ENCODE measurements at places on chromosomes 7 and 10.

DNA sequence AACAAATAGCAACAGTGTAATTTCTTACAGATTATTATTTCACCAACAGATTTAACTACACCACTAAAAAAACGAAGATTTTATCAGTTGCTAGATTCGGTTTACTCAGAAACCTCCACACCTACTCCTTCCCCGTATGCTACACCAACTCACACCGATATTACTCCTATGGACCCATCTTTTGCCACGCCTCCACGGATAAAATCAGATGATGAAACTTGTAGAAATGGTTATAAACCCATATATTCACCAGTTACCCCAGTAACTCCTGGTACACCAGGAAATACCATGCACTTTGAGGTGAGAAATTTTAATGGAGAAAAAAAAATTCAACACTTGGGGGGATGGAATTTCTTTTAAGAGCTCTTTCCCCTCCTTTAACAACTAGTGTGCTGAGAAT, 92.5 kb downstream of the KMT2E start:
- no peak for DNase-seq

- DNase-seq = no peak
These were observed 29.7 kb downstream of the RASGEF1A start for GRCh38 chr10:43237128-43237527.

- no peak for DNase-seq
These were observed 268.6 kb downstream of the KLF6 start for GRCh38 chr10:3516234-3516922.

- DNase-seq = no peak
These were observed 275.2 kb downstream of the ACTR3B start for GRCh38 chr7:153034791-153035190.

- DNase-seq = no peak
These were observed 56.9 kb downstream of the ADK start for GRCh38 chr10:74207691-74208480.

DNA sequence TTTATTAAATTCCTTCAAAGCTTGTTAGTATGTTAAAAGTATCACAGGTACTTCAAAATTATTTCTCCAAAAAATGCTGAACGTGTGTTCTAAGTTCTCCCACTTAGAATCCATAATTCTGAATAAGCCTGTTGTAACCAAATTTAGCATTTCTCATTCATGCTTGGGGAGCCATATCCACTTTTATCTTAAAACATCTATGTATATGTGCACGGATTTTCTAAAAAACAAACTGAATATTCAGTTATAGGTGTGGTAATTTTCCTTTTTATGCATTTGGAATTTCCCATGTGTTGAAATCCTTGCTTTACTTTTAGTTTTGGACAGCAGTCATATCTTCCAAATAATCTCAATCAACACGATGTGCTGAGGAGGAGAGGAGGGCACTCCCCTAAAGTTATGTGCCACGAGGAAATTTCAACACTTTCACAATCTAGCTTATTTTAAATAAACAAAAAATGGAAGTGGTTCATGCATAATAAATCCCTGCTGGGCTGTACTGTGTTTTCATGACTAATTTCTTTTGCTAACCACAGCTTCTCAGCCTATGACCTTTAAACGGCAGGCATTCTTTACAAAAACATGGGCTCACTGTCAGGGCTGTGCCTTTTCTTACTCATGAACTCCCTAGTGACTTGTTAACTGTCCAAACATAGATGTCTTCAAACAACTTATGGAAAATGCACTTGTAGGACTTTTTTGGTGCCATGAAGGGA, 380.3 kb upstream of the SEMA3C start:
- DNase-seq = no peak

- no peak for DNase-seq
These were observed 30.4 kb upstream of the ADD3 start for GRCh38 chr10:109977382-109977806.

DNA sequence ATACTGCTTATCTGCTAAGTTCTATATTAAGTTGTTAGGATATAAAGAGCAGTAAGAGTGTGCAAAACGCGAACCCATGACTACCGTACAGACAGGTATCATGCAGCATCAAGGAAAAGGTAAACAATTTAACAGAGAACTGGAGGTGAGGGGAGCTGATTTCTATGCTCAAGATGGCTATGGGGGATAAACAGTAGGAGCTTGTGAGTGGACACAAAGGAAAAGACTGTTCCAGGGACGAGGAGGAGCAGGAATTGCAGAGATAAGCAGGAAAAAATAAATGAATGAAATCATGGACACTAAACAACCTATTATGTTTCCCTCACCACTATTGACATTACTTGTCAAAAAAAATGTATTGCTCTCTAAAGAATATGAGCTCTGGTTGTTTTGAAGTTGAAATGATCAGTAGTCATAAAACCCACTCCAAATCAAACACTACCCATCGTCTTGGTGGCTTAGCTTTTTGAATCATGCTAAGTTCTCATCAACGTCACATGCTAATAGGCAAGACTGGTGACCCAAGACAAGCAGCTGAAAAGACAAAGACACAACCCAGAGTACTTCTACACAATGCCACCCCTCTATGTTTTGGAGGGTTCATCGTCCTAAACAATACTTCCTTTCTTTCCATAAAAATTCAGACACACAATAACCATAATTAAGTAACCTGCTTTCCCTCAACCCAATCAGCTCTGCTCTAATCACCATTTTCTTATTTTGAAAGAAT, 102.7 kb downstream of the NRP1 start:
- no peak for DNase-seq

DNA sequence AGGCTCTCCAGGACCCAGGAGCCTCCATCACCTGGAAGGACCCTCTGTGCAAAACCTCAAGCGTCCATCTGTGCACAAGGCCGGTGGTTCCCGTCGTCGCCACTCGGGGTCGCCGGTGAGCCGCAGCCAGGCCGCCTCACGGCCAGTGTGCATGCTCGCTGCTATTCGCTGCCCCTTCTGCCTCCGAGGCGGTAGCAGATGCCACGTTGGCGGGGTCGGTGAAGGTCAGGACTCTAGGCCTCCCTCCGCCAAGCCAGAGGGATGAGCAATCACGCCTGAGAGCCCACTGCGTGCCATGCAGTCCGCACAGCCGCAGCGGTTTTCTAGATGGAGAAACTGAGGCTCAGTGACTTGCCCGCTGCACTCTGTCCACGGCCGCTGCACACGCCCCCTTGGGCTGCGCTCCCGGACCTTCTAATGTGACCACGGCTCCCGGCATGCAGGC, 5.7 kb downstream of the UPK3B start:
- DNase-seq = no peak

DNA sequence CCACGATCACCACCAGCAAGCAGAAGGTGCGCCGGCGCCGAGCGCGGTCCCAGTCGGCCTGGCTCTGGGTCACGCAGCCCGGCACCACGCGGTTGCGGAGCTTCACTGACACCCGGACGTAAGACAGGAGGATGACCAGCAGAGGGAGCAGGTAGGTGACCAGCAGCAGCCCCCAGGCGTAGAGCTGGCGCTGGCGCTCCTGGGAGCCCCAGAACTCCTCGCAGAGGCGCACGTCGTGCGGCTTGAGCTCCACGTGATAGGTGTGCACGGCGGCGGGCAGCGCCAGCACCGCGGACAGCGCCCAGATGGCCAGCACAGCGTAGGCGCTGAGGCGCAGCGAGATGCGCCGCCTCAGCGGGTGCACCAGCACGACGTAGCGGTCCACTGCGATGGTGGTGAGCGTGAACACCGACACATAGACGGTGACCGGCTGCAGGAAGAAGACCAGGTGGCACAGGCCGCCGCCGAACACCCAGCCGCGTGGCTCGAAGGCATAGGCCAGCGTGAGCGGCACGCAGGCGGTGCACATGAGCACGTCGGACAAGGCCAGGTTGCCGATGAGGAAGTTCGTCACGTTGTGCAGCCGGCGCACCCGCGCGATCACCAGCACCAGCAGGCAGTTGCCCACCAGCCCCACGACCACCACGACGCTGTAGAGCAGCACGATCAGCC, 920 bp downstream of the PRLHR start:
- no peak for DNase-seq

GRCh38 chr7:35019179-35019729, 18.0 kb downstream of the DPY19L1 start:
- DNase-seq = no peak

DNA sequence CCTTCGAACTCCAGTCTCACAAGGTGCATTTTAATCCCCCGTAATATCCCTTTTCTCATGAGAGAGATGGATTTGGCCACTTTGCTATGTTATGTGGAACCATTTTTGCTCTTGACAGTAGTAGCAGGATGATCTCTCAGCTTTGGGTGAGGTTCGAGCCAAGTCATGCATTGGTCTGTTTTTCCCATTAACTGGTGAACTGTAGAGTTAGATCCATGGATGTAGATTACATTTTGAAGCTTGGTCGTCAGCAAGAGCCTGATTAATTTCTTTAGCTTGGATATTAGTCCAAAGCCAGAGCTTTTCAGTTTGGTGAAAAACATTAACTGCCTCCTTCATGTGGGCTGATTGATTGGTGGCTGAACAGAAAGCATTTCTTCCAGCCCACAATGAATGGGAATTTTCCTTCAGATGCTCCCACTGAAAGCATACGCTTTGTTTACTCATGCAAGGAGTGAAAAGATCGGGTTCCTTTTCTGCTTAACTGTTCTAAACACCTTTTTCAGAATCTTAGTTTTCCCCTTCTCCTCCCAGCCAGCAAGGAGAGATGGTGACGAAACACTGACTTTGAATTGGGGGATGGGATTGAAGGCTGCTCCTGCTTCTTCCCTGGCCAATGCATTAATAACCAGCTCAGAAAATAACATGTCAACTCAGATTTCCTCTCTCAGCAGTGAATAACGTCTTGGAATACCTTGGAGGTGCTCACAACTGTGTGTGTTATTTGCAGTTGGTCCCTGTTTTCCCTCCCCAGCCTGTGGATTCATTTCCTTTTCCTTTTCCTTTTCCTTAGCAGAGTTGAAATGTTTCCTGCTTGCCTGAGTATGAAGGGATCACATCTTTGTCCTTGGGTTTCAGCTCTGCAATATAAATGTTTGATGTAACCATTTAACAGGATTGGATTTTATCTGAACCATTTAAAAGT, 351.8 kb upstream of the FZD8 start:
- DNase-seq = no peak

DNA sequence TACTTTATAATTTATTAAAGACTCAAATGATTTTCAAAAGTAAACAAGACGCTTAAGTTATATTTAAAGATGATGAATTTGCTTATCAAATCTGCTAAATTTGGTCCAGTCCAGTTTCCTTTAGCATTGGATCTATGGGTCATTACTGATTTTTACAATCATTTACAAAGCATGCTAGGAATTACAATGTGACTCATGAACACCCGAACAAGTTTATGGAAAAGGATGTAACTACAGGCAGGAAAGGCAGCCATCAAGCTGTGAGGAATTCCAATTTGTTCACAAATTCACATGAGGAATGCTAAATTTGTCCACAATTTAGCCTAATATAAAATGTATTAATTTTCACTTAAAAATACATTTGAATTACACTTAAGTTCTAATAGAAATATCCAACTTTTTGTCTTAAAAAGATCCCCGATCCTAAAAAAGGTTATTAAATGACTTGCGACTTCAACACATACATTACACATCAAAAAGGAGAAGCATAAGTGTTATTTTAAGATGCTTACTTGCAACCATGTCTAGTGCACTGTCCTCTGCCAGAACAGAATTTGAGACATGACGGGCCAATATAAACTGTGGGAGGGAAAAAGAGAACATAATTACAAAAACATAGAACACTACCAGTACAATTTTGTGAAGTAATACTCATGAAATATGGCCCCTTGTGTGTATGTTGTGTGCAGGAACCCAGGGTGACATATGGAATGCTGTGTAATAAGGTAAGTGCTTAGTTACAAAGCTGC, 194.2 kb upstream of the SLC26A5 start:
- no peak for DNase-seq

DNA sequence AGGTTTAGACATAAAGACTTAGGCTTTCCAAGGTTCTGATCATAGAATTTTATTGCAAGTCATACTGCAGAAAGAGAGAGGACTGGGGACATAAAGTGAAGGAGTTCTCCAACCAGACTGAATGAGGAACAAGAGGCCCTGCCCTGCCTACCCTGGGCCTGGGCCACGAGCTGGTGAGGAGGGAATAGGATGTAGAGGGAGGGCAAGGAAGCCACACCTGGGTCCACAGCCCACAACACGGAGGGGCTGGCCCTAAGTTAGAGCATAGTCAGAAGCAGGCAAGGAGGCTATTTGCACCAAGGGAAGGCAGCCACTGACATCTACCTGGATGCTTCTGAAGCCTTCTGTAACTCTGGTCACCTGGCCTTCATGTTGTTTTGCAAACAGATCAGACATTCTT, 82.2 kb upstream of the CXCL12 start:
- no peak for DNase-seq

- DNase-seq = no peak
These were observed 4.0 kb downstream of the RBP3 start for GRCh38 chr10:47351899-47352815.

GRCh38 chr10:486206-486605, 203.3 kb downstream of the DIP2C start:
- no peak for DNase-seq

GRCh38 chr10:121836171-121836570, 91.7 kb downstream of the ATE1 start:
- no peak for DNase-seq

DNA sequence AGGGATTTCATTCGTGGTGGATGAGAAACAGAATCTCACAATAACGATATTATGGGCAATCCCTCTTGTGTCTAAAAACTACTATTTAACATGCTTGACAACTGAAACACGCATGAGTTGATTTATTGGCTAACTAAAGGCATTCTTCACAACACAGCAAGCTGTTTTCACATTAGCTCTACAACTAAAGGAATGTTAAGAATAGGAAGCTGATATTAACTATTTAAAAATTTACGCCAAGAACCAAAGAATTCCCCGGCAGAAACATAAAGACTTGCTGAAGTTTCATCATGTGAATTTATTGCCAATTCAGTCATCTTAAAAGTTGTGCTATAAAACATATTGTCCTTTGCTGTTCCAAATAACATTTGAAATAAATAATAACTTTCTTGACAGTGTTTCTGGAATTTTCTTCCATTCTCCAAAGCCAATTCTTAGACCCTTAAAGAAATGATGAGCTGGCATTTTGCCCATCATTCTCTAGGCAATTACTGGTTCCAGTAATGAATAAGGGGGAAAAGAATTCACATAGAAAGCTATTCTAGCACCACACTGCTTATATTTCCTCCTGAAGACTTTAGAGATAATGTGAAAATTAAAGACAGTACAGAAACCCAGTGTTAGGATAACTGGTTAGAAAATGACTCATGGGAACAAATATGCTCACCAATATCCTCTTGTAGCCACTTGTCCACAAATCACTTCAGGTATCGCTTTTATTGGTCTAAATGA, 233.1 kb downstream of the PARD3 start:
- no peak for DNase-seq

DNA sequence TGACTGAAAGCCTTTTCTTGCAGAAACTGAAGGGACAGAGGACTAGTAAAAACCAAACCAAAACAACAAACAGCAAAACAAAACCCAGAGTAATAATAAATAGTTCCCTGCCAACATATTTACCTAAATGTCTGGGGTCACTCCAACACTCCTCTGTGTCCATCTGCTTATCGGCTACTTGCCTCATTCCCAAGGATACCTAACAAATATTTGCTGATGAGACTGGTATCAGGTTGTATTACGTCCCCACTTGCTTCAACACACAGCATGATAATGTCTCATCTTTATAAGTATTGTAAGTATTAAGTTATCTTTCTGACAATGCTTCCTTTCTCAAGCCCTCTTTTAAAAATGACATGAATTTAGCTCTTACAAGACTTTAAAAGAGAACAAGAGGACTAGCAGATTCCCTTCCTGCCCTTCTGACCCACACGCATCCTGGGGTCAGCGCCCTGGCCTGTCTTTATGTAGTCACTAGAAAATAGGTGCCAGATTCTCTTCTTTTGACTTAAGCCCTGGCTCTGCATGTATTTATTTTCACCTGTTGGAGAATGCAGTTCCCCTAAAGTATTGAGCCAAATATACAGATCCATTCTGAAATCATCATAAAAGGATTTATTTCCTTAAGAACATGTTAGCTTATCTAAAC, 110.2 kb downstream of the SEM1 start:
- no peak for DNase-seq
